Left renal pelvis (tissue), 4 donors: ENCODE measurements at places on chromosomes 2 and 18. TPM values are rescaled to one million over a fixed set of nuclear protein-coding genes. Genes with fewer than 3 reads are reported as not detected.

GRCh38 chr2:146123256-146123655, 1603.3 kb upstream of the ZEB2 start:
- no peak for DNase-seq

GRCh38 chr2:170715932-170716777, 1.0 kb downstream of the SP5 start:
- no peak for DNase-seq

GRCh38 chr2:172248381-172248780, 145.7 kb upstream of the DLX2 start:
- no peak for DNase-seq

- no peak for DNase-seq
Measured at GRCh38 chr2:30288561-30288960, 57.2 kb downstream of the LBH start.

- DNase-seq: no peak
Measured at GRCh38 chr2:25743132-25743830, 69.9 kb upstream of the DTNB start.

- no peak for DNase-seq
Measured at GRCh38 chr18:35121531-35121930, 80.3 kb downstream of the MAPRE2 start.

CFAP65 gene
- polyA plus RNA-seq: 0.20 TPM
